Activated T-cell treated with anti-CD3 and anti-CD28 coated beads for 48 hours (primary cell): ENCODE measurements at places on chromosomes 3 and 15.

GRCh38 chr15:83854950-83855707 lies 201.2 kb downstream of the ADAMTSL3 start:
- DNase-seq, result no peak

- no peak for DNase-seq
Measured at GRCh38 chr3:189410522-189410921, 220.7 kb upstream of the TP63 start.

DNA sequence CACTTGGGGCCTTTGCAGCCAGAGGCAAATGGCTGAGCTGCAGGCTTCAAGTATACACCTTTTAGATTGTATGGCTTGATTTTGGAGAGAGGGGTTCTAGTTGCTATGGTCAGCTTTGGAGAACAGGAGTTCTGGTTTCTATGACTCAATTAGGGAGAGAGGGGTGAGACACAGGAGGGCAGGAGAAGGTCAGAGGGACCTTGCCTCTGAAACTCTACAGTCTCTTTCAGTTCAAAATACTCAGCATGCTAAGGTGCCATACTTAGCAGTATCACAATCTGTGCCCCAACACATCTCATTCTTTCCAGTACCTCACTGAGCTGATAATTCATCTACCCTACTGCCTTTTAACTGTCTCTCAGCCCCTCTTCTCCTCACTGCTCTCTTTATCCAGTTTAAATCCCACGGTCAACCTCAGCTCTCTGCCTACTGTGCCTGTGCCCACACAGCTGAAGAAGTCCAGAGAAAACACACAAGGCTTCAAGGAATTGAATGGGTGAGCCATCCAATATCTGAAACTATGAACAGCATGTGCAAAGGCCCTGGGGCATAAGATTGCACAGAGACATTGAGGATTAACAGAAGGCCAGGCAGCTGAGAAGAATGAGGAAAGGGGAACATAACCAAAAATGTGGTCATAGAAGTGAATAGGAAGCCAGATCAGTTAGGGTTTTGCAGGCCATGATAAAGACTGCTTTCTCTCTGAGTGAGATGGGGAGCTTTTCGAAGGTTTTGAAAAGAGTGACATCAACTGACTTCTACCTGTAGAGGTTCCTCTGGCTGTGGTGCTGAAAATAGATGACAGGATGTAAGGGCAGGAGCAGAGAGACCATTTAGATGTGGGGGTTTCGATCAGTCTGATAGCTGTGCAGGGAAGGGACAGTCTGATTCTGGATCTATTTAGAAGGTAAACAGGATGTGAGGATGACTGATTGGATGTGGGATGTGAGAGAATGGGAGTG lies 54.5 kb upstream of the C3orf80 start:
- no peak for DNase-seq

- peak; percentile 14 for DNase-seq
Measured at GRCh38 chr15:57732526-57733331, 26.2 kb downstream of the POLR2M start.

DNA sequence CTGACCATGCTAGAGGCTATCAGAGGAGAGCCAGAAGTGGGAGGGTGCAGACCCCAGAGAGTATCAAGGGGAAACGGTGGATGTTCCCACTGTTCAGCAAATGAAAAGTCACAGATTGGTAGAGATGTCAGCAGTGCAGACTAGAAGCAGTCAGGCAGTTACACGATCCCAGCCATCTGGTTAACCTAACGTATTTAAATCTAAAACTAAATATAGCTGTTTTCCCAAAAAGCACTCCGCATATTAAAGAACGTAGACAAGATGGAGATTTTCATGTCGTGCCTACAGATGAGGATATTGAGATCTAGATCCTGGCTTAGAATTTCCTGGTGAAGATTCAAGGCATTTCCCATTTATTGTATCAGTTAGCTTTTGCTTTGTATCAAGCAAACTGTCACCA lies 25.2 kb downstream of the PXYLP1 start:
- no peak for DNase-seq

- DNase-seq, result no peak
Measured at GRCh38 chr3:31925271-31925630, 55.8 kb downstream of the OSBPL10 start.

DNA sequence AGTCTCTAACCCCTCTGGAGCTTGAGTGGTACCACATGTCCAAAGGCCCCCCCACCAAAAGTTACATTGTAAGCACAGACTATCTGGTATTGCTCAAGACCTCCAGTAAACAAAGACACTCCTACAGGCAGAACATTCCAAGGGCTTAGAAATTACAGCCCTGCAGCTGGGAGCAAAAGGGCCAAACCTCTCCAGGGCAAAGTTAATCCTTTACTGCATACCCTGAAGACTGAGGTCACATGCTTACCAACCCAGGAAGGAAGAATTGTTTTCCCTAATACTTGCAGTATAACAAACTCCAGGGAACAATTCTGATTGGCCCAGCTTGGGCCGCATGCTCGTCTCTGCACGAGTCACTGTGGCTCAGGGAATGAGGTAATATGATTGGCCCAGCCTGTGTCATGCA lies 266.1 kb upstream of the NR2F2 start:
- no peak for DNase-seq

DNA sequence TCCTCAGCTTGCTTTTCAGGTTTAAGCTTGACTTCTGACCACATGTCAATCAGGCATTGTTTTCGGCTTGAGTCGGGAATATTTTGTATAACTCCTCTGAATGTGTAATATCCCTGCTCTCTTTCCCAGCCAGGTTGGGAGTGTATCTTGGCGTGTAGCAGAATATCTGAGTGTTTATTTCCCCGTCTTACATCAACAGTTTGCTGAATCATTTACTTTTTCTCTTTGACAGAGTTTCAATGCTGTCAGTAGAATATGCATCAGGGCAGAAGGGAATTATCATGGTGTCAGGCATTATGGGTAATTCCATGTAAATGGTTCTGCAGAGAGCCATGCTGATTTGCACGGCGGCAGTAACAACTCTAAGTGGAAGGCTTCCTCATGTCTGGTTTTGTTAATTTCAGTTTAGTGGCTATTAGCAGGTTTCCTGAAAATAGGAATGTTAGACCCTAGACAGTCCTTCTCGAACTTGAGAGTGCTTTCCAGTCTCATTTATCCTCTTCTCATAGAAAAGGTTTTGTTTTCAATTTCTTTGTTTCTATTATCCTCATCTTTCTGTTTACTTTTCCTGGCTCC lies 566.3 kb downstream of the AGBL1 start:
- no peak for DNase-seq

GRCh38 chr3:161607056-161607455 lies 110.4 kb downstream of the OTOL1 start:
- no peak for DNase-seq

- DNase-seq, result peak; percentile 14
Measured at GRCh38 chr3:197003461-197004385, 25.9 kb downstream of the MELTF start.

DNA sequence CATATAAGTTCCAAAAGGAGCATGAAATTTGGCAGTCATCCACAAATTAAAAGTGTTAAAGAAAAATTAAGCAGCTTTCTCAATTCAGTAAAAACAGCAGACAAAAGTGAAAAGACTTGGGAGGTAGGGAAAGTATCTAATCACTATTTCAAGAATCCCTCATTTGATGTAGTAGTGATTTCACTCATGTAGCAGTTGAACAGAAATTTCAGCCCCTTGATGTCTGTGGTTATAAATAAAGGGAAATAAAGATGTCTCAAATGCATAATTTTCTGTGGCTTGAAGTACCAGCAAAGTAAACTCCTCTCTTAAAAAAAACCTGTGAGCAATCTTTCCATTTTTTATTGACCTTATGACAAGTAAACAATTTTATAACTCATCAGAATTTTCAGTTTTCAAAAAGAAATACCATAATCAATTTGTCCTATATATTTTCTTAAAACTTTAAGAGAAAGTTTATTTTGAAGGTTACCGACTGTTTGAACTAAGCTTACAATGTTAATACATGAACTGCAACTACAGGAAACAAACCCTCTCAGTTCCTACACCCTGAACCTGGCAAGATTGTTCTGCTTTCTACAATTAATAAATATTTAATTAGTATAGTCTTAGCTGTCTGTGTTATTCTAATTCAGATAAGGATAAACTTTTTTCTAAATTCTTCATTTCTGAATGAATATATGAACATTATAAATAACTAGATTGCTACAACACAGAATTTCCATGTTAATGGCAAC lies 94.2 kb downstream of the CBLB start:
- DNase-seq, result no peak

DNA sequence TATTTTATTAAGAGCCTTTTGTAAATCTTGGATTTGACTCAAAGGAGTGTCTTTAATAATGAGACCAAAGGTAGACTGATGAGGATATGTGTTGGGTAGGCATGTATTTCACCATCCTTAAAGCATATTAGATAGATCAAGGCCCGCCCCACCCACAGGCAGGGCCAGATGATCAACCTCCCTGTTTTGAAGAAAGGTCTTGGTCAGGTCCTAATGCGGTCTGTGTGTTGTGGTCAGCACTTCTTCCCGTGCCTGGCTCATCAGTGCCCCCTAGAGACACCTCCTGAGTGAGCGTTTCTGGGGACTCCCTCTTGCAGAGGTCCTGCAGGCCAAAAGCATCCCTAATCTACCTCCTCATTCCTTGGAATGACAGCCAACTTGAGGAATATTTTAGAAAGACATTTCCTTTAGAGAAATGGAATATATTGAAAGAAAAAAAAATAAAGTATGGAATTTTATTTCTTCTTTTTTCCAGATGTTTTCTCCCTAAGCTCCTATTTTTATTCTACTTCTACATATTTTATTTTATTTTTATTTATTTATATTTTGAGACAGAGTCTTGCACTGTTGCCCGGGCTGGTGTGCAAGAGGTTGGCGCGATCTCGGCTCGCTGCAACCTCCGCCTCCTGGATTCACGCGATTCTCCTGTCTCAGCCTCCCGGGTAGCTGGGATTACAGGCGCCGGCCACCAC lies 6.0 kb downstream of the TM4SF4 start:
- peak; percentile 40 for DNase-seq

- no peak for DNase-seq
Measured at GRCh38 chr3:18423401-18424212, 1.5 kb downstream of the SATB1 start.

DNA sequence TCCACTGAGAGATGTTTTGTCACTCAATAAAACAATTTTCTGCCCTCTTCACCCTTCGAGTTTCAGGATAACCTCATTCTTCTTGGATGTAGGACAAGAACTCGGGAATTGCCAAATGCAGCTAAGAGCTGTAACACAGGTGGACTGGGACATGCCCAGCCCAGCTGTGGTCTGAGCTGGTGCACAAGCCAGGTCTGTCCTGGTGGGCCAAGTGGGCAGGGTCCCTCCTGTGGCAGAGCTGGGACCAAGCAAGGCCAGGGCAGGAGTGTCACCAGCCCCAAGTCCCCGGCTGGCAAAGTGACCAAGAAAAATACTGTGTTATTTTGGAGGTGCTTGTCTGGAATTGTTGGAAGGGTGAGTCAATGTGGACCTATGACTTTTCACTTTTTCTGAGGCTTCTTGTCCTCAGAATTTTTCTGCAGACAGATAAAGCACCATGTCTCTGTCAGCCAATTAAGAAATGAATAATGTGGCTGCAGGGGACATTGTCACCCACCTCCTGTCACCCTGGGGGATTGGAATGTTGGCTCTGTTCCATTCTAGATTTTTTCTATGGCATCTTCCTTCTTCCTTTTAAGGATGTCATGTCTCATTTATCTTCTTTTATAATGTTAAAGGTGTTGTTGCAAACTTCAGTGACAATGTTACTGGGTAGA lies 645.2 kb upstream of the EPHA6 start:
- DNase-seq, result no peak

DNA sequence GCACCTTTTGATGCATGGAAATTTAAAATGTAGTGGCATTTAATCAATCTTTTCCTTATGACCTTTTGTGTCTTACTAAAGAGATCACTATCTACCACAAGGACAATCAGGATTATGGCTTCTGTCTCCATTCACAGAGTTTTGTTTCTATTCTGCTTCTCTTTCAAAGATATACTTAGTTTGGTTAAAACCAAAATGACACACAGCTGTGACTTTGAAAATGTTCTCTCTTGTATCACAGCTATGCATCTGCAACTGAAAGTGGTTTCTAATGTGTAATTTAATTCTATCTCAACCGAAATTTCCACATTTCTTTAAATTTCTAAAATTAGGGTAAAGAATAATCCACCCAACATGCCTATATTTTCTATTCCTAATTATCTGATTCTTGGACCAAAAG lies 27.7 kb downstream of the HLTF start:
- DNase-seq, result no peak
